HFF-Myc (cell line): ENCODE measurements at places on chromosomes 5 and 9.

- DNase-seq = no peak
Measured at GRCh38 chr9:114691956-114692295, 9.9 kb upstream of the TEX48 start.

DNA sequence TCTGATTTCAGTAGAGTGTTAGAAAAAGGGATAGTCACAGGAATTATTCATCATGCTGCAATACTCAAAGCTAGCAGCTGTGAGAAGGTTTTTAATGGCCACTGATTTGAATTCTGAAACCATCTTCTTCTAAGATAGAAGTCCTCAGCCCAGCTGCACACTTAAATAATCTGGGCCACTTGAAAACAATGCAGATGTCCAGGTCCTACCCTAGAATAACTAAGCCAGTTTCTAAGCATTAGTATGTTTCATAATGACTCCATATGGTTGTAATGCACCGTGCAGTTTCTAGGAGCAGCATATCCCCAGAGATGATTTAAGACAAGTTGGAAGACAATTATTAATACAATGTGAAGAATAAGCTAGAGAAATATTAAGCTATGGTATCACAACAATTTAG, 159.9 kb upstream of the FBXL17 start:
- no peak for DNase-seq

DNA sequence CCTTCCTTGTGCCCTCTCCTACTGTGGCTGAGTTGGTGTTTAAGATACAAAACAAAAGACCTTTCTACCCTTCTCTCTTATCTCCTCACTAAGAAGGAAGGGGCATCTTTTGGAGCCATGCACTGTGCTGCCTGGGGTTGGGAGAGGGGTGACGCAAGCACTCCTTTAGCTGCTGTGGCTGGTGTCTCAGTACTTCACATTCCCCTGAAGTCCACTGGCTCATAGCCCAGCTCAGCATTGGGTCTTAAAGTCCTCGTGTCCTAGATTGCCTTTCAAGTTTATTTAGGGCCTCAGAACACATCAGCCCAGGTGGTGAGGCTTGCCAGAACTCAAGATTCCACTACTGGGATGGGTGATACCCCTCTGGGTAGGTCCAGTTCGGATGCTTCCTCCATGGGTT, 325.9 kb upstream of the CYLC2 start:
- no peak for DNase-seq

DNA sequence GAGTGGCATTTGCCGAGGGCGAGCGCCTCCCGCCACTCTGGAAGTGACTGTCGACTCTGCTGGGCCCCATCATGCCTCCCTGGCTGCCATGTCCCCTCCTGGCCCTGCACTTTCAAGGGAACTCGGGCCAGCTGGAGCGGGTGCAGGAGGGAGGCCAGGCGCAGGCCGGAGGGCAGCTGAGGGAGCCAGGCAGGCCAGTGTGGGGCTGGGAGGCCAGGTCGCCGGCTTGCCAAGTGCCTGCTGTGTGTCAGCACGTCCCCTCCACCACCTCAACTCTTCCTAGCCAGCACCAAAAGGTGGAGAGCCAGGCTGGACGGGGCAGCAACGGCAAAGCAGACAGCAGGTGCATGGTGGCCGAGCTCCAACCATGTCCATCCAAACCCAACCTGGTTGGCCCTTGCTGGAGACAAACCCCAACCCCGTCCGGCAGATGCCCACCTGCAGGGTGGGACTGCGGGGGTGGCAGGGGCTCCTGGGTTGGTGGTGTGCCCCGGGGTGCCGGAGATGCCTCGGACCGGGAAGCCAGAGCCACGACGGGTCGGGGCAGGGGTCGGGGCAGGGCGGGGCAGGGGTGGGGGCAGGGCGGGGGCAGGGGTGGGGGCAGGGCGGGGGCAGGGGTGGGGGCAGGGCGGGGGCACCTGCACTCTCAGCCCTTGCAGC, 36.5 kb upstream of the EGFL7 start:
- DNase-seq = no peak

GRCh38 chr5:134545070-134545868, 19.8 kb downstream of the JADE2 start:
- no peak for DNase-seq

DNA sequence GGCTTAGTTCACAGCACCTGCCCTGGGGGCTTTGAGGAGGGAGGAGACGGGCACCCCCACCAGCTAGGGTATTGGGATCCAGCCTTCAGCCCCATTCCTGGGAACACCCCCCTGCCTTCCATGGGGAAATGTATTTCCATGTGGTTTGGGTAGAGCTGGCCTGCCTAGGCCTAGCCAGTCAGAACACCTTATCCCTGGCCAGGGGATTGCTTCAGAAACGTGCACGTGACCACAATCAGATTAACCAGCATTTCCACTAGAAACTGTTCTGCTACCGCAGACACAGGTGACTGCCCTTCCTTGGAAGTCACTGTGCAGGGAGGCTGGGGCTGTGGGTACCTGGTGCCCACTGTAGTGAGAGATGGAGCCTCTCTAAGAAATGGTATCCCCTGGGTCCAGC, 14.0 kb downstream of the BBLN start:
- DNase-seq = no peak

DNA sequence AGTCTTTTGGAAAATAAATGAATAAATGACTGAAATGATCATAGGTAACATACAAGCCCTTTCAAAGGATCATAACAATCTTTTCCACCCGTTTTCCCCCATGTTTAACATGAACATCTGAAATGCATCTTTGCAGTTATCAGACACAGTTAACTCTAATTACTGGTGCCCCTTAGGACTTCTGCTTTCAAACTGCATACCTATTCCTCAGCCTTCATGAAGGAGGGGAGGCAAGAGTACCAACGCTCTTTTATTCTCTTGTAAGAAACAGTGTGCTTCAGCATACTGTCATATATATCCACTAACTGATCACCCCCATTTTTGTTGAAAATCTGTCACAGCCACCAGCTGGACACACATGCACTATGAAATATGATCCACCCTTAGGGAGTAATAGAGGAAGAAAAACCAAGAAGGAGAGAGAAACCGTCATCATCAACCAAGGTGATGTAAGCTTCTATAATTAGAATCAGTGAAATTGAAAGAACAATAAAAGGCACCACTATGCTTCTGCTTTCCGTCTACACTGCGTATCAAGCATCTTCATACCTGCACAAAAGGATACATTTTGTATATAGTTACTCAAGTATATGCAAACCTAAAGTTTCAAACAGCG, 98.7 kb downstream of the RAPGEF6 start:
- no peak for DNase-seq

DNA sequence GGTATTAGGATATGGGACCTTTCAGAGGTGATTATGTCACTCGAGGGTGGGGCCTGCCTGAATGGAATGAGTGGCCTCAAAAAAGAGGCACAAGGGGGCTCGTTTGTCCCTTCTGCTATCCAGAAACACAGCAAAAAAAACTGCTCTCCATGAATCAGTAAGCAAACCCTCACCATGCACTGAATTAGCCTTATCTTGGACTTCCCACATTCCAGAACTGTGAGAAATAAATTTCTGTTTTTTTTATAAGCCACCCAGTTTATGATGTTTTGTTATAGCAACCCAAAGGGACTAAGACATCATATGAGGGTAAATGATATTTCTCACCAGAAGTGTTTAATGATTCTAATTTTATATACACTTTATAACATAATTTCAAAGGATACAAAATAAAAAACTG, 476.6 kb upstream of the EDIL3 start:
- DNase-seq = no peak

GRCh38 chr5:161007879-161008278, 155.9 kb upstream of the ATP10B start:
- DNase-seq = no peak

- DNase-seq = no peak
Measured at GRCh38 chr9:91812191-91812590, 137.8 kb downstream of the ROR2 start.

- DNase-seq = peak; percentile 38
Measured at GRCh38 chr5:65150599-65151304, 331.0 kb downstream of the ADAMTS6 start.

DNA sequence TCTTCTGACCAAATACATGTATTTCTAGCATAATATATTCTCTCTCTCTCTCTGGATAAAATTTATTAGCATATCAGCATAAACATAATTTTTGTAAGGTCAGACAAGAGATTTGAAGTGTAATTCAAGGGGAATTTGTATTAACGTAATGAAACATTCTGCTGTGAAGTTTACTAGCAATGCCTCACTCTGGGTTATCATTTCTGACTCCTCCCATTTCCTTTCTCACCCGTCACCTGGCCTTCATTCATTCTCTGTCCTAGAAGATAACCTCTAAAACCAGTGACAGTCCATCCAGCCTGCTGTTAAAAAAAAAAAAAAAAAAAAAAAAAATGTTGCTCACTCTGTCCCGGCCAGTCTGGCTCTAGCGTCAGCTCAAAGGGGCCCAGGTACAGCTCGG, 27.1 kb downstream of the GRAMD2B start:
- DNase-seq = no peak

DNA sequence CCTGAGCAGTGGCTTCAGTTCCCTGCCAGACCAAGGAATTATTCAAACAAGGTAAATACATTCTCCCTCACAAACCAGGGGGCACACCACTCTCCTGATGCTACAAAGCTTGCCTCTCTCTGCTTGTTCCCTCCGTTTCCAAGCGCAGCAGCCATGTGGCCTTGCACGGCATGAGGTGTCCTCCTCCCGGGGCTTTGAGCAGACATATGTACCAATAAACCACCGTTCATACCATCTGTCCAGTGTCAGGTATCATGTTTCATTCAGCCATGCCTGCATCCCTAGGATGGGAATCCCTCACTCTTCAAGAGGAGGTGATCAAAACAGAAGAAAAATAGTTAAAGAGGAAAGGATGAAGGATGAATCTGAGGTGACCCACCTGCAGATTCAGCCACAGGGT, 282.7 kb downstream of the ENC1 start:
- peak; percentile 43 for DNase-seq

GRCh38 chr5:75622564-75622963, 11.3 kb downstream of the ANKDD1B start:
- no peak for DNase-seq

DNA sequence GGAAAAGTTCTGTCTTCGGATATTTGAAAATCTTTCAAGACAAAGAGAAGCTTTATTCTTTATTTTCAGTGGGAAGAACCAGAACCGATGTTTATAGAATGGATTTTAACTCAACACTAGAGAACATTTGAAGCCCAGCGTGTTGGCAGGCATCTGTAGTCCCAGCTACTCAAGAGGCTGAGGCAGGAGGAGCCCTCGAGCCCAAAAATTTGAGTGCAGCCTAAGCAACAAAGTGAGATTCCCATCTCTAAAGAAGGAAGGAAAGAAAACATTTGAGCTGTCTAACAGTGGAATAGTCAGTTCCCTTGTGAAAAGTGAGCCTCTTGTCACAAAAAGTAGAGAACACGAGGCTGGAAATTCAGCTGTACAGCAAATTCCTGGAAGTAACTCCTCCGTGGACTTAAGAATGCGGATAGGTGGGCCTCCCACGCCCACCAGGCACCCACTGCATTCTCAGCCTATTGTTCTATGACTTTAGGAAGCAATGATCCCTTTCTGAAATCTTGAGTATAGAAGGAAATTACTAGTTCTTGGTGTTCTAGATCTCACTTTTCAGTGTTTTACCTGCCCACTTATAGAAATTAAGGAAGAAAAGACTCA, 2.3 kb upstream of the PTPDC1 start:
- DNase-seq = no peak

DNA sequence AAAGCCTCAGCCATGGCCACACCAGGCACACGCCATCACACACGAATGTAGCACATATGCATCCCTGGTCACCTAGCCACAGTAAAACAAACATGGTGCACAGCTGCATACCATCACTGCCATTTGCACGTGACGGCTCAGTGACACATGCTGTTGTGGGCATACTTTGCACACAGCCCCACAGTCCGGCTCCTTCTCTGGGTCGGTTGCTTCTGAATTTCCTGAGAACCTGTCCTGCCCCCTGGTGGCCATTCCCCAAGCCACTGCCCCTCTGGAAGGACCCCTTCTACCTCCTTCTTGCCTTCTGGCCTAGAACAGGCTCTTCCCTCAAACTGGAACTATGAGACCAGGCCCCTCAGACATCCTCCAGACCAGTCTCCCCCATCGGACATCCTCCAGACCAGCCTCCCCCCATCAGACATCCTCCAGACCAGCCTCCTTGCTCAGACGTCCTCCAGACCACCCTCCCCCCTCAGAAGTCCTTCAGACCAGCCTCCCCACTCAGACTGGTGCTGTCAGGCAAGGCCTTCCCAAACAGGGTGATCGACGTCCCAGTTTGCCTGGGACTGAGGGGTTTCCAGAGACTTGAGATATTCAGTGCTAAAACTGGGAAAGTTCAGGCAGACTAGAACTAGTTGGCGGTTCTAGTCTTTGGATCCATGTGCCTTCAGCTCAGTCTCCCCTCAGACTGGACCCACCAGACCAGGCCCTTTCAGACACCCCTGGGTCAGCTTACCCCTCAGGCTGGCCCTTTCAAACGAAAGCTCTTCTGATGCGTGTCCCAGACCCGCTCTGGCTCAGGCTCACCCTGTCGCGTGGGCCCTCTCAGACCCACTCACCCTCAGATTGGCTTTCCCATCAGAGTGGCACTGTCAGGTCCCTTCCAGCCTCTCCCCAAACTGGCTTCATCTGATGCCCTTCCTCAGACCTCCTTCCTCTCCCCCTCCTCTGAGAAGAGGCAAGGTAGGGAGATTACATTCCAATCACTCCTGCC, 24.3 kb upstream of the ENHO start:
- DNase-seq = peak; percentile 38

GRCh38 chr9:112170235-112170634, 4.9 kb downstream of the SUSD1 start:
- DNase-seq = no peak

DNA sequence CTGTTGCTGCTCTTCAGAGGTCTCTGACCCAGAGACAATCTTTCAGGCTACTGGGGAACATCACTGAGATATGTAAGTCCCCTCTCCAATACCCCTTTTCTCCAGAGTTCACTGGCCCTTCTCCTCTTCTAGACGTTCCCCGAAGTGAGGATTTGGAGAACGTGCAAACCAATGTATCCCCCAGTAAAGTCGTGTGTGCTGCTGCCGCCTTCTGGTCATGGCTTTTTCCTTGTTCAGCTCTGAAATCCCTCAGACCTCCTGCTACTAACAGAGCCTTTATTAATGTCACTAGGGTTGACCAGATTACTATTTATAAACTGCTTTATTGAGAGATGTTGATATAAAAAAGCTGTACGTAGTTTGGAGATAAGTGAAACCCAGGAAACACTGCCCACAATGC, 1028.6 kb downstream of the CDH9 start:
- no peak for DNase-seq

- DNase-seq = no peak
Measured at GRCh38 chr5:143479394-143479793, 75.9 kb upstream of the NR3C1 start.
